ENCODE measurements at places on chromosomes 11 and 22.

DNA sequence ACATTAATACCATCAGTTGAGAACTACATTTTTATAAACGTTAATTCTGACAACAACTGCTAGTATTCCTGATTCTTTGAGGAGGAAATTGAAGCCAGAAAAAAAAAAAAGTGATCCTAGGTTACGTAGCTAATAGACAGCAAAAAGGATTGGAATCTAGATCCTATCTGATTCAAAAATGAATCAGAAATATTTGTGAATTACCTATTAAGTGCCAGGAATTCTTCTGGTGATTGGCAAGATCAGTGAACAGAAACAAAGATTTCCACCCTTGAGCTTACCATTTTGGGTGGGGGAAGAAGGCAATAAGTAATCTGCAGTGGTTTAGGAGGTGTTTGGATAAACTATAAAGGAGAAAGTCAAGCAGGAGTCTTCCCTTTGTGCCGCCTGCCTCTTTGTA, 63.9 kb upstream of the LARGE1 start:
- no peak for DNase-seq

- DNase-seq, result no peak
These were observed 622.1 kb upstream of the KIRREL3 start for GRCh38 chr11:127622686-127623085.

DNA sequence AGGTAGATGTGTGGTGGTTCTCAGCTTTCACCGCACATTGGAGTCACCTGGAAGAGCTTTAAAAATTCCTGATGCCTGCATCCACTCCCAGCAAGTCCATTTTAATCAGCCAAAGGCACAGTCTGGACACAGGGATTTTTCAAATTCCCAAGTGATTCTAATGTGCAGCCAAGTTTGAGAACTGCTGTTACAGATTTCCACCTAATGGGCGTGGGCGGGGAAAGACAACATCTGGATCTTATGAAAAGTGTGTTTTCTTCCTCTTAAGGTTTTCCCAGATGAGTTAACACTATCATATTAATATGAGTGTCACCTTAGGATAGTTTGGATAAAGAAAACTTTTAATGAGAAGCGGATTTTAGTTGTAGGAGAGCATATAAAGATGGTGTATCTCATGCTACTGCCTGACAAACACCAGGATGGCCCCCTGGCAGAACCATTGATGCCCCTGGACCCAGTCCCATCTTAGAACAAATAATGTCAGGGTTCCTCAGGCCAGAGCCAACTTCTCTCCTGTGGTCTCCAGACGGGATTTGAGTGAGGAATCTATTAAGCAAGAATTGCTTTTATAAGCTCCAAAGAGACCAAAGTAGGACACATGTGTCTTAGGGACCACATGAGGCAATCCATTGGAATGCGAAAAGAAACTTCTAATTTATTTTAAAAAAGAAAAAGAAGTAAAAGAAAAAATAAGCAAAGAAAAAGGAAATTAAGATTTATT, 31.9 kb downstream of the POU2AF1 start:
- DNase-seq, result no peak

- no peak for DNase-seq
These were observed 32.5 kb upstream of the CFAP300 start for GRCh38 chr11:102014756-102015155.

- no peak for DNase-seq
These were observed 100.1 kb downstream of the RDX start for GRCh38 chr11:110196241-110196754.

- no peak for DNase-seq
These were observed 5.6 kb downstream of the CSTPP1 start for GRCh38 chr11:46942172-46942571.

DNA sequence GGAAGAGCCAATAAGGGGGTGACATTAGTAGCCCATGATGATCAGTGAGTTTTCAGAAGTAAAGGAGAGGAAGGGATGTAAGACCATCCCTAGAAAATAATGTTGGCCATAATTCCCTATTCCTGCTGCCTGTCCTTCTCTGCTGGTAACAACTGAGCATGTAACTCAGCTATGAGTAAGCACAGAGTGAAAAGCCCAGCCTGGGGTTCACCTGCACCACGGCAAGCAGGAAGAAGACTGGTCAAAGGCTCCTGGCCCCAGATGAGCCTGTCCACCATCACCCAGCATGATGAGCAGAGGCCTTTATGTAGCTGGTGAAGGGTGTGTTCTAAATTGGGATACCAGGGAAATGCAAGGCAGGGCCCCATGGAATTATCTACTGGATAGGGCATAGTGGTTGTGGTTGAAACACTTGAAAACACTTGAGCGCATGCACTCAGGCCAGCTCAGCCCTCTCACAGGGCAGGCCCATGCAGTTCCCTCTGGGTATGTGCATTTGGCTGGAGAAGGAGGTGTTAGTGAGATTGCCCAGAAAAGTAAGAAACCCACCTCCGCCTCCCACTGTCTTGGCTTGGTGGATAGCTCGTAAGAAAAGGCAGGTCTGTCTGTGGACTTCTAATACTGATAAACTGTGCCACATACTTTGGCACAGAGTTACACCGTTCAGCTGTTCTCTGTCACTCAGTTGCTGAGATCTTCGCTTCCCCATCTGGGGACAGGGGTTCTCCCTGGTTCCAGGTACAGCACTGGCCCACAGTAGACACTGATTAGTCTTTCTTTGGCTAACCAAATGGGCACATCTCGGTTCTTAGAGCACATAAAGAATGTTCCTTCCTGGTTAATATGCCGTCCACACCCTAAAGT, 86.8 kb downstream of the AMOTL1 start:
- no peak for DNase-seq

DNA sequence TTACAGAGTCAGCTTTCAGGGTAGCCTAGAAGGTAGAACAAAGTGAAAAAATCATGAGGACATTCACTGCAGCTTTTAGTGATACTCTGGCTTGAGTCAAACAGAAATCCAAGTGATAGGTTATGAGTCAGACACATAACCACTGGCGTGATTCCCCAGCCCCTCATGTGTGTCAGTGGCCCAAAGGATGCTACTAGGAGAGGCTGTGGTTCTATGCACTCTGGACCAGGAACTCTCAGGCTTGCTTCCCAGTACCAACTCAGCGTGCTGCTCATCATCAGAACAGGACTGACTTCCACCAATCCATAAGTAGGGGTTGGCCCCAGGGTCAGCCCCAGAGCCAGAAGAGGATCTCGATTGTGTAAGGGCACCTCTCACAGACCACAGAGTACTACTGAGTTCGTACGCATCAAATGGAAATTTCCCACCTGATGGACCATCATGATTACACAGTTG, 116.8 kb downstream of the MED15 start:
- no peak for DNase-seq

GRCh38 chr11:2509481-2510001, 64.7 kb downstream of the KCNQ1 start:
- DNase-seq, result no peak

DNA sequence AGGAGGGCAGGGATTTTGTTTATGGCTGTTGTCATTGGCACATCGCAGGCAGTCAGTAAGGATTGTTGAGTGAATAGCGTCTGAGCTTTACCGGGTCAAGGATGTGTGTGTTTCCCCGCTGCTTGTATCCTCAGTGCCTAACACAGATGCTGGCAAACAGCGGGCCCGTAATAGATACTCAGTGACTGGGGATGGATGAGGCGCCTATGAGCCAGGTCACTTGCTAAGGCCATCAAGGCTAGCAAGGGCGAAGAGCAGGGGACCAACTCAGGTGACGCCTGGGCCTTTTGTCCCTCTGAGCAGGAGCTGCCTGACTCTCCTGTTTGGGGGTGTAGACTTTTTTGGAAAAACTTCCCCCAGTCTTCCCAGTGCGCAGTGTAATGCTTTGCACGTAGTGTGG, 118.1 kb downstream of the HIPK3 start:
- no peak for DNase-seq

GRCh38 chr11:73792584-73792983, 4.9 kb downstream of the MRPL48 start:
- DNase-seq, result no peak

GRCh38 chr11:96275801-96276594, 67.0 kb downstream of the MAML2 start:
- DNase-seq, result no peak

DNA sequence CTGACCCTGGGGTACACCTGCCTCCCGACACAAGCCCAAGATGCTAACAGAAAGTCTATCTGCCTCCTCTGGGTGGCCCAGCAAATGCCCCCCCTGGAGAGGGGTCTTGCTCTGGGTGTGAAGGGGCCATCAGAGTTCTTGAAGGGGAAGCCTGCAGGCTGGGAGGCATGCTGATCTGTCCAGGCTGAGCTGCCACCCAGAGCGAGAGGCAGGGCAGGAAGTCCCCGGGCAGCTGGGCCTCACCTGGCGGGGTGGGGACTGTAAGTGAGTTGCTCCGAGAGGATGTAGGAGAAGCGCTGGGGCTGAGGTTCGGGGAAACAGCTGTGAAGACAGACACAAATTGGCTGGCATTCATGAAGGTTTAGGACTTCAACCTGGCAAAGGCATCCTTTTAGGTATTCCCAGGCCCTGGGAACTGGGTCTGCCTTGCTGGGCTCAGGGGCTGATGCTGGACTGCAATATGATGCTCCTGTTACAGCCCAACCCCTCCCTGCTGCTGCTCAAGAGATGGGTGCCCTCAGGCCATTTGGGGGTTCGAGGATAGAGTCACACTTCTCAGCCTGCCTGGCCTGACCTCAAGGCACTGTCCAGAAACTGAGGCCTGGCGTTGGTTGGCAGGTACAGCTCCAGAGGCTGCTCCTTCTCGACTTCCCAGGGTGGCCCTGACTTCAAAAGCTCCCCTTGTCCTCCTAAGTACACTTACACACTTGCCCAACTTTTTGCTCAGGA, 60.2 kb upstream of the LYVE1 start:
- DNase-seq, result no peak

DNA sequence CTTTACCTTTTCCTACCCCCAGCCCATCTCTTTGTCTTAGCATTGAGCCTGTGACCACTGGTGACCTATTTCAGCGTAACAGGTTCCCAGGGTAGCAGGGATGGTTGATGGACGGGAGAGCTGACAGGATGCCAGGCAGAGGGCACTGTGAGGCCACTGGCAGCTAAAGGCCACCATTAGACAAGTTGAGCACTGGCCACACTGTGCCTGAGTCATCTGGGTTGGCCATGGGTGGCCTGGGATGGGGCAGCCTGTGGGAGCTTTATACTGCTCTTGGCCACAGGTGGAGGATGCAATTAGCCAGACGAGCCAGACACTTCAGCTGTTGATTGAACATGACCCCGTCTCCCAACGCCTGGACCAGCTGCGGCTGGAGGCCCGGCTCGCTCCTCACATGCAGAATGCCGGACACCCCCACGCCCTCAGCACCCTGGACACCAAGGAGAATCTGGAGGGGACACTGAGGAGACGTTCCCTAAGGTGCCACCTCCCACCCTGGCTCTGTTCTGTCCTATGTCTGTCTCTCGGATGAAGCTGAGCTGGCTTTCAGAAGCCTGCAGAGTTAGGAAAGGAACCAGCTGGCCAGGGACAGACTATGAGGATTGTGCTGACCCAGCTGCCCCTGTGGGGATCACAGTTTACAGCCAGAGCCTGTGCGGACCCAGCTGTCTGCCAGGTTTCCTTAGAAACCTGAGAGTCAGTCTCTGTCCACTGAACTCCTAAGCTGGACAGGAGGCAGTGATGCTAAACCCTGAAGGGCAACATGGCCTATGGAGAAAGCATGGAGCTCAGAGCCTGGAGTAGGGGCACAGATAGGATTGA, 29.8 kb downstream of the PIK3IP1 start:
- DNase-seq, result no peak

DNA sequence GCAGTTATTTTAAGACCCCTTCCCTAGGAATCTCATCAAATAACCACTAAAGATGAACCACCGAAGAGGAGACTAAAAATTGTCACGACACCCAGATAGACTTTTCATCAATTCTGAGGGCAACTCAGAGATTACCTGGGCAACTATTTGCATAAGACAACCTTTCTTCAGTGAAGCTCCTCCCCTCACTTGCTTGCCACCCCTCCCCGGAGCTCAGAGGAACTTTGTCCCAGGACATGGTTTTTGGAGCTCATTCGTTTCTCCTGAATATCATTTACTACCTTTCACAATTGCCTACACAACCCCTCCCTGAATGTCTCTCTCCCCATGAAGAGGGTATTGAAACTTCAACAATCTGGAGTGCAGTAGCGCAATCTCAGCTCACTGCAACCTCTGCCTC, 3.9 kb downstream of the AGBL2 start:
- DNase-seq, result no peak

DNA sequence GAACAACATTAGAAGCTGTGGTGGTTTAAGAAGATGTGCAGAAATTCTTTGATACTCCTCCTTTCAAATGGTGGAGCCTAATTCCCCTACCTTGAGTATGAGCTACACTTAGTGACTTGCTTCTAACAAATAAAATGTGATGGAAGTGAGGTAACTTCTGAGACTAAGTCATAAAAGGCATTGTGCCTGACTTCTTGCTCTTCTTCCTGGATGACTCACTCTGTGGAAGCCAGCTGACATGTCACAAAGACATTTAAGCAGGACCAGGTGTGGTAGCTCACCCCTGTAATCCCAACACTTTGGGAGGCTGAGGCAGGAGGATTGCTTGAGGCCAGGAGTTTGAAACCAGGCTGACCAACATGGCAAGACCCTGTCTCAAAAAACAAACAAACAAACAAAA, 3.9 kb upstream of the PLA2G3 start:
- DNase-seq, result no peak

GRCh38 chr11:133966921-133967598, 10.3 kb upstream of the IGSF9B start:
- DNase-seq, result no peak

GRCh38 chr11:29435421-29435820, 581.4 kb downstream of the KCNA4 start:
- DNase-seq, result no peak

- DNase-seq, result no peak
These were observed 107.2 kb downstream of the MAML2 start for GRCh38 chr11:96235751-96236150.

GRCh38 chr11:120985718-120986569, 38.0 kb upstream of the TBCEL start:
- no peak for DNase-seq

DNA sequence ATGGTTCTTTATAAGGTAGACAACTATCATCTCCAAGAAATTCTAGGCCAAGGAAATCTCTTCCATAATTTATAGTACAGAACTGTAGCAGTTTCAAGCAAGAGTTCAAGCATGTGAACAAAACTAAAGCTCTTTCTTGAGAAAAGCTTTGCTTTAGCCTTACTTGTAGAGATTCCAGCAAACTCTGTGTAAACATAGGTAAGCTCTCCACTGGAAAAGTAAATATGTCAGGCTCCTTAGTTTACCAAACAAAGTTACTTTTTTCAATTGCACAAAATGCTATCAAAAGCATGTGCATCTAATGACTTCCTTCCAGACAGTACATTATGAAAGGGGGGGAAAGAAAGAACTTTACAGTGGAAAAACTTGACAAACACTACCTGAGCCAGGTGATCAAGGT, 125.0 kb downstream of the SIK3 start:
- no peak for DNase-seq

- DNase-seq, result no peak
These were observed 183.9 kb upstream of the SYN3 start for GRCh38 chr22:33242078-33242477.

Measured in NCI-H446 treated with DMSO at 0.1 percent for 48 hours (cell line).